ENCODE measurements at places on chromosomes 2 and 18. TPM values are rescaled to one million over a fixed set of nuclear protein-coding genes. Genes with fewer than 3 reads are reported as not detected.
A peak's percentile ranks its signal among the peaks of the same experiment; 100 is the strongest.

Gene NEB
- total RNA-seq, result 0.33 TPM

- DNase-seq, result no peak
Measured at GRCh38 chr2:85789271-85789670, 35.5 kb downstream of the ATOH8 start.

- no peak for DNase-seq
Measured at GRCh38 chr2:64751286-64752260, 97.9 kb upstream of the SERTAD2 start.

DNA sequence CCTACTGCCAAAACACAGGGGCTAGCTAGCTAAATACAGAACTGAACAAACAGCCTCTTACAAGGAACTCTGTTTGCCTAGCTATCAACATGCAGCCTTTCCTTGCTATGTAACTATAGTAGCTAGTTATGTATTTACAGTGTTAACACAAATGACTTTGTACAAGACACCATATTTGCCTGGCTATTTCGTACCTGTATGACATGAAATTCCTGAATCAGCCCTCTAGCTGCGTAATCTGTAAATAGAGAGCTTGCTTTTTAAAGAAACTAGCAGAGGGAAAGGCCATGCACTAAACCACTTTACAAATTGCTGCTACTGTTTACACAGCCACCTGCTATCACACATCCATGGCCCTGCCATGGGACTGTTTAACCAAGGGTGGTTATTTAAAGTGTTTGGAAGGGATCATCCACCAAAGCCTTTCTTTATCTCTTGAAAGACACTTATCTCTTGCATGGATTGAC is 248.7 kb downstream of the TFCP2L1 start:
- DNase-seq, result no peak

Gene SLC11A1
- 0.05 TPM for total RNA-seq

DNA sequence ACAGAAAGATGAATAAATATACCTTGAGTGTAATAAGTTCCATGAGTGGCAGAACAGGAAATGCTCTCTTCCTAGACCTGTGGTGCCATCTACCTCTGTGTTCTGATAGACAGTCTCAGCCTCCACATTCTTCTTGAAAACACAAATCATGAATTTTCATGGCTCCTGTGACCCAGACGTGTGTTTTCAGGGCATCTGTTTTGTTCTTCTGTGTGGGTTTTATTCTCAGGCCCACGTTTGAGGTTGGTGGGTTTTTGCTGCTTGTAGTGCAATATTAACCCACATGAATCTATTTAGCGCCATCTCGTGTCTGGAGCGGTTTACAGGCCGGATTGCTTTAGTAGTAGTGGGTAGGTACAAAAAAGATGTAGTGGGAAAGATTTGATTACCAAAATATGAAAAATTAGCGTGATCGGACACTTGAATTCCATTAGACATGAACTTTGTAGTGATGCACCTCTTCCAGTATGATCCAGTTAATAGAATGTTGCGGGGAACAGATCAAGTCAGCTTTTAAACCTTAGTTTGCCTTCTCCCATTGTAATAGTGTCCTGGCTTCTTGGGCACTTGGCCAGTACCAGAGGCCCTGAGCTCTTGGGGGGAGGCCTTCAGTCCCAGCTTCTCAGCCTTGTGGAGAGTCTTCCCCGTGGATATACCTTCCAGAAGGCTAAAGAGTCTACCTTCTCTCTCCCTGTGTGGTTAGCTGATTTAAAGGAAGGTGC is 256.5 kb downstream of the TPGS2 start:
- DNase-seq, result peak; percentile 60

DNA sequence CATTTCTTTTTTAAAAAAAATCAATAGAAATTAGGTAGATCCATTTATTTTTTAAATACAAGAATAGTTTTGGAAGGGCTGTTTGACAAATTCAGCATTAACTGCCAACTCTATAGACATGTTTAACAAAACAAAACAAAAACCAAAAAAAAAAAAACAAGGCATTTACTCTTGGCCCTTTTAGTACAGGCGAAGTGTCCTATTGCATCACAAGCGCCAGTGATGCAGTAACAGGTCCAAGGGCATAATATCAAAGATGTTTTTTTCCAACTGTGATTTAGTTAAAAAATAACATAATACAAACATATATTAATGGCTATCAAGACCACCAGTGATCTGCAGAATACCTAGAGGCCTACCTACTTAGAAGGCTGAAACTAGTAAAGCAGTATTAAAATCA is 55.3 kb downstream of the XDH start:
- DNase-seq, result no peak

Gene TMEM182
- total RNA-seq, result 6.1 TPM

Data from activated CD4-positive, alpha-beta T cell treated with anti-CD3 and anti-CD28 coated beads for 36 hours (primary cell).